ENCODE measurements at places on chromosomes 3 and 15.

DNA sequence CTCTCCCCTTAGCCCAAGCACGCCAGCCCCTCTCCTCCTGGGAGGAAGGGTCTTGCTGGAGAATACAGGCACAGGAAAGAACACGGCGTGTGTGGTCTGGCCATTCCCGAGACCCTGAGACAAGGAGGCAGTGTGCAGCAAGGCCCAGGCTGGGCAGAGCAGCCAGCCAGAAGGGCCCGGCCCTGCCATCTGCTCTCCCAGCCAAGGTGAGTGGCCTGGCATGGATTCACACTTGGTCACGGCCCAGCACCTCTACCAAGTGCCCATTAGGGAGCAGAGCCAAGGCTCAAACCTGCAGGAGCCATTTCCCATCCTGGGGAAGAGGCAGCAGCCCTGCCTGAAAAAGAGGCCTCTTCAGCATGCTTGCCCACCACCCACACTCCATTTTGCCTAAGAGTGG lies 28.6 kb downstream of the MEGF11 start:
- DNase-seq = no peak

- peak; percentile 88 for DNase-seq
Measured at GRCh38 chr3:29072611-29073010, 208.3 kb upstream of the RBMS3 start.

GRCh38 chr15:31361764-31362515 lies 35.3 kb downstream of the KLF13 start:
- DNase-seq = no peak

DNA sequence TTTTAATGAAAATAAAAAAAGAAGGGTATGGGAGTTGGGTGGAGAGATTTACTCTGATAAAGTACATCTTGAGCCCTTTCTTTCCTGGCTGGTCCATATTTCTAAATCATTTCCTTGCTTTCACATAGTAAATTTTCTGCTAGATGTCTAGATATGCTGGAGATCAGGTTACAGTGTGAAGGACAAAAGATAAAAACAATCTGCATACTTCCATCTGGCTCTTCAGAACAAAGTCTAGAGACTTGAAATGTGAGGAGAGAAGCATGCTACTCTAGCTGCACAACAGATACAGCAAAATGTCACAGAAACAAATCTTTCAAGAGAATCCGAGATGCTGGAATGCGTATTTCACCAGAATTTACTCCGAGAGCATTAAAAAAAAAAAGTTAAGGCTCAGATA lies 42.2 kb downstream of the FOXP1 start:
- DNase-seq = no peak

GRCh38 chr3:193586526-193586925 lies 6.5 kb upstream of the OPA1 start:
- DNase-seq = no peak

- DNase-seq = no peak
Measured at GRCh38 chr3:156478891-156479290, 76.0 kb downstream of the SSR3 start.

GRCh38 chr15:52757496-52757895 lies 32.6 kb downstream of the ONECUT1 start:
- DNase-seq = no peak

- no peak for DNase-seq
Measured at GRCh38 chr3:116019254-116019763, 396.0 kb downstream of the GAP43 start.

DNA sequence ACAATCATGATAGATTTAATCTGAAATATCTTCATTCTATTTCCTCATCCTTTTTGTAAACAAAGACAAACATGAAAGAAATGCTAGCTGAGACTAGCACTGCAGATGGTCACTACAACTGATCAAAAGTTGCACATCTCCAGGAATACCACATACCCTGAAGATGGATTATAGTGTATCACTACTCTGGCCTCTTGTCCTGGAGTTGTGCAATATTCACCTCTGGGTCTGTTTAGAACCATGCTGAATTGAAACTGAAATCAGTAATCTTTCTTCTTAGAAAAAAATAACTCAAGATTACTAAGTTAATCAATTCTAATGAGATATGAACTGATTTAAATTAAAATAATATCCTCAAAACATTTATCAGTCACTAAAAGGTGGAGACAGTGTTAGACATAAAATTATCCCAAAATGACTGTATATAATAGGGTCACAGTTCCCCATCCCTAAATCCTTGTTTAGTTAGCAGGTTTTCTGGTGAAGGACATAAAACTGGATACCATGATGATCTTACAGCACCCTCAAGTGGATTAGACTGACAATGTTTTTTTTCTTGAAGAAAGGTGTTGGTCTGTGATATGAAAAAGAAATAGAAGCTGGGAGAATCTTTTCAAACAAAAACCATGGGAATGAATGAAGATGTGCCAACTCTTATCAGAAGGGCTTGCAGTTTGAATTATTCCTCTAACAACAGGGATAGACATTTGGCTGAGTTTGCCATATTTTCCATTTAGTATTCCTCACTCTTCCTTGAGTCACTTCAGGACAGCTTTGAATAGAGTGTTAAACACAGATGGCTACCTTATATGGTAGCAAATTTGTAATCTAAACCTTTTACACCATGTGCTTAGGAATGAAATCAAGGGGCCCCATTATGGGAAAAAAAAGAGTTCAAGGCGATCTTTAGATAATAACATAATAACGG lies 7.1 kb upstream of the TTC14 start:
- peak; percentile 71 for DNase-seq

DNA sequence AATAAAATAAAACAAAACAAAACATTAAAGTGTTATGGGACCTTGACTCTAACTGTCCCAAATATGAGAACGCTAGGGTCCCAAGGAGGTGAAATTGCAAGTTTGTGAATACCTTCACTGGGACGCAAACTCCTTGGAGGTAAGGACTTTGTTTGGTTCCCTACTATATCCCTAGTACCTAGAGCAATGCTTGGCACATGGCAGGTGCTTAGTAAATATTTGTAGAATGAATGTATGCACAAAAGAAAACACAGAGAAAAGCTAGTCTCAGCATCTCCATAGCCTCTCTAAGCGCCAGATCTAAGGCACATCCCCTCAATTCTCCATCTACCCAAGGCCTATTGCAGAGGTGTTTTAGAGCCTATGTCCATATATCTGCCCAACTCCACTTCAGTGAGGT lies 30.5 kb downstream of the GPR176 start:
- no peak for DNase-seq

DNA sequence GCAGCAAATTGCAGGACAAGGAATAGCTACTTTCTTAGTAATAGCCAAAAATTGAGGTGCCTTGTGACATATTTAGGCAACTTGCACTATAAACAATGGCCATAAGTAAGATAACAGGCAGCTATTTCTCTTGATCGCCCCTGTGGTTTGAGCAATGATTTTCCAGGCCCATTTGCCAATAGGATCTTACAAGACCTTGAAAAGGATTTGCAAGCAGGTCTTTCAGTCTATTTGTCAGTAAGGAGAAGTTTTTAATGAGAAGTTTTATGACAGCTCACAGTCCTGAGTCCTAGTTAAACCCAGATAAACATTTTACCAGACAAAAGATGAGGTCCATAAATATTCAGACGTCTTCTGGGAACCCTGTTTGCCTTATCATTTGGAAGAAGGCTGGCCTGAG lies 645.5 kb downstream of the RBMS3 start:
- DNase-seq = no peak

GRCh38 chr3:127206611-127207516 lies 13.9 kb downstream of the PRR23E start:
- DNase-seq = no peak

DNA sequence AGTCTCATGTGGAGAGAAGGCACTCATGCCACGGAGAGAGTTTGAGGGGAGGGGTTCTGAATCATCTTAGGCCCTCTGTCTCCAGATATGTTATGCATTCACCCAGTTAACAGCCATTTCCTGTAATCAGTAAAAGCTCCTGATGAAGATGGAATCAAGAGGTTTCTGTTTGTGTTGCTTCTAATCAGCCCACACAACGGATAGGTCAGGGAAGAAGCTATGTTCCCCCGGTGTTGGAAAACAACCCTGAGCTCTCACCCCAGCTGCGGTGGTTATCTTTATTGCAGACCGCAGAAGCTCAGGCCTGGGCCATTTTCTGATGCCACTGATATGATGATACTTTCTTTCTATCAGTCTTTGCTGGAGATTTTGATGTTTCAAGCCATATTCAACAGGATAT lies 338.5 kb upstream of the ONECUT1 start:
- no peak for DNase-seq

DNA sequence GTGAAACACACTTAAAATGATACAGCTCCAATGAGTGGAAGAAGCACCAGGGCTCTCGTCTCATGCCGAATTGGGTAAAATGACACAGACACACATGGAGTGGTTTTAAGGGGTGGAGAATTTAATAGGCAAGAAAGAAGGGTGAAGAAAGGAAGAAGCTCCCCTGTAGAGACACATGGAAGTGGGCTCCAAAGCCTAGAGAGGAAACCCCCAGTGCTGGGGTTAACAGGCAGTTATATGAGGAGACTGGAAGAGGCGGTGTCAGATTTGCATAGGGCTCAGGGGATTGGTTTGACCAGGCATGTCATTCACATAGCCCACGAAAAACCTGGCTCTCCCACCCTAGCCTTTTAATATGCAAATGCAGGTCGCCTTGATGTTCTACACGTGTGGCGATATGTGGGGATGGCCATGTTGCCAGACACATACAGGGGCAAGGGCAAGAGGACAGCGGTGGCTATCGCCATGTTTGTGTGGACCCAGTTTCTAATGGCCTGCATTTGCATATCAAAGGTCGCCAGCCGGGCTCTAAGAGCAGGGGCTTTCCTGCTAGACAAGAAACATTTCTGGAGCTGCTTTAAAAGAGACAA lies 1.9 kb upstream of the DPH6 start:
- DNase-seq = no peak

DNA sequence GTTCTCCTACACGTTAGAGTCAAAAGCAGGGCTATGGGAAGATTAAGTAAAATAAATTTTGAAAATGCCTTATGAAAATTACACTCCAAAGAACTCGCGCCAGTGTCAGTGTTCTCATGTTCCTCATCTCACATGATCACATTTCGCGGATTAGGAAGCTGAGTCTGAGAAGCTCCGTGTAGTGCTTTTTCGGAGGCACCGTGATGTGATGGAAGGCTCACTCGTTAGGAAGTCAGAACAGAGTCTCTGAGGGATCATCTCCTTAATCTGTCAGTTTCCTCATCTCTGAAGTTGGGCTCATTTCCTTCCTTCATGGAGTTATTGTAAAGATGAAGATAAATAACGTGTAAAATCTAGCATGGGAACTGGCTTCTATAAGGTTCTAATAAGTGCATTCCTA lies 3.2 kb downstream of the ADIPOQ start:
- DNase-seq = no peak

DNA sequence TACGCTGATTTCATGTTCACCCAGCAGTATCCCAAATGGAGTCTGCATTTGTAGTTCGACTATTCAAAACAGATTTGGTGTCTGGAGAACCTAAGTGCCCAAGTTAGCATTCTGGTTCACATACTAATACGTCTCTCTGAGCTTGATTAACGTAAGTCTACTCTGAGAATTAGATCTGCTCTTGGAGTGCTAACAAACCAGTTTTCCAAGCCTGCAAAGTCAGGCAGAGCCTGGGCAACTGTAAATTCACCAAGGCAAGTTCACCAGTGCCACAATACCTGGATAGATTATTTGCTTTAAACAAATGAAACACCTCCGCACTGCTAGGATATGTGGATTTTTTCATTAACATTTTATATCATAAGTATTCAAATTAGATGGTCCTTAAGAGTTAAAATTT lies 912.6 kb downstream of the ROBO1 start:
- no peak for DNase-seq

- no peak for DNase-seq
Measured at GRCh38 chr3:116039651-116039985, 405.7 kb downstream of the LSAMP start.

- DNase-seq = no peak
Measured at GRCh38 chr3:114451051-114451451, 157.2 kb downstream of the TIGIT start.

- peak; percentile 51 for DNase-seq
Measured at GRCh38 chr15:81029414-81030300, 28.9 kb downstream of the TLNRD1 start.

GRCh38 chr3:171459137-171459941 lies 866 bp downstream of the TNIK start:
- peak; percentile 19 for DNase-seq

DNA sequence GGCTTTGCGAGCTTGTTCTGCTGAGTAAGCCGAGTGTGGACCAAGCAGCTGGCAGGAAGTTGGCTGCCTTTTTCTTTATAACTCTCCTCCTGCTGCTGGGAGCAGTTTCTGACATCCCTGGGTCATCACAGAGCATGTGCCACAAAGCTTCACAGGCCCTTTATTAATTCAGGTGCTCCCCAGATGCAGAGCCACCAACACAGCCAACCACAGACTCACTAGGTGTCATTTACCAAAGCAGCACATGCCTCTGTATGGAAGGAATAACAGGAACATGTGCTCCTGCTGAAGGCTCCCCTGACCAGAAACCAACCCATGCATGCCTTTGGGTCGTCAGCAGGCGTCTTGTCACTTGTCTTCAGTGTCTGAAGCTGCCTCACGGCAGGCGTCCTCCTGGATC lies 152.5 kb downstream of the ADAMTS17 start:
- no peak for DNase-seq

GRCh38 chr3:73657186-73657585 lies 32.4 kb upstream of the PDZRN3 start:
- no peak for DNase-seq

DNA sequence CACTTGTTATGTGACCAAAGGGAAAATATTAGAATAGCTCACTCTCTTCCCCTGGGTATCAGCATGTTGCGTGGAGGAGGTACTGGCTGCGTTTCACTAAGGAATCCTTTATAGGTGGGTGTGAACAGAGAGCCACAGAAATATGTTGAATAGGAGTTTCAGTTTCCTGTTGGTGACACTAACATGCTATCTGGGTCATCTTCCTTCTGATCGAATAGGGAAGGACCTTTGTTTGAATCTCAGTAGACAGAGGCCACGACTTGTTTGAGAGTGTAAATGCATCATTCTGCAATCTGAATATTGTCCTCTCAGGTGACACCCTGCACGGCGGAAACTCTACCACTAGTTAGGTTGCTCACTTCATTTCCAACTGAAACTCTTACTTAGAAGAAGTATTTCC lies 157.9 kb upstream of the SLC2A2 start:
- DNase-seq = no peak

All from fibroblast of mammary gland (primary cell).